ENCODE measurements at places on chromosomes 16 and 17. TPM values are rescaled to one million over a fixed set of nuclear protein-coding genes. Genes with fewer than 3 reads are reported as not detected.

Gene HSPB9
- total RNA-seq = not detected

Gene ADGRG3
- 0.95 TPM for total RNA-seq

Gene CLEC3A
- total RNA-seq = not detected

Gene MYH1
- total RNA-seq = not detected

Gene HASPIN
- 15.5 TPM for total RNA-seq

Gene ADAM11
- 1.2 TPM for total RNA-seq

Gene RILP
- 17.6 TPM for total RNA-seq

Gene NTN1
- total RNA-seq = 0.42 TPM

Gene MT1H
- not detected for total RNA-seq

Gene TMEM106A
- total RNA-seq = 0.94 TPM

Gene MYLK3
- not detected for total RNA-seq

Gene DNAH17
- total RNA-seq = 1.1 TPM

Gene TBC1D3H
- not detected for total RNA-seq

Gene CIBAR2
- not detected for total RNA-seq

Gene KCNJ16
- 0.21 TPM for total RNA-seq

Gene TBC1D3B
- 3.0 TPM for total RNA-seq

Gene MMP2
- total RNA-seq = 9.5 TPM

Gene ZG16
- total RNA-seq = not detected

Gene SOST
- total RNA-seq = not detected

Gene SF3B3
- 126 TPM for total RNA-seq

Gene TMEM114
- not detected for total RNA-seq

Gene FAM171A2
- 3.7 TPM for total RNA-seq

Gene GFAP
- 0.98 TPM for total RNA-seq

Gene RDM1
- total RNA-seq = 2.6 TPM

Gene TBC1D3C
- 0.07 TPM for total RNA-seq

Gene TP53TG3B
- total RNA-seq = not detected

Gene EFCAB13
- total RNA-seq = 2.6 TPM

Gene HNF1B
- 25.3 TPM for total RNA-seq

Gene CCL18
- total RNA-seq = not detected

Gene NOD2
- not detected for total RNA-seq

Gene CLDN9
- total RNA-seq = 0.29 TPM

Gene OR2C1
- total RNA-seq = not detected

Gene DPEP3
- total RNA-seq = not detected

Gene CRISPLD2
- total RNA-seq = 4.3 TPM

Gene ITGAD
- total RNA-seq = not detected

Gene LGALS9B
- total RNA-seq = not detected

Gene KRTAP4-3
- not detected for total RNA-seq

Gene HOXB9
- 7.2 TPM for total RNA-seq

Gene NTHL1
- 44.3 TPM for total RNA-seq

Gene NXPH3
- 0.50 TPM for total RNA-seq

Gene WSCD1
- total RNA-seq = 3.9 TPM

Gene GPR142
- not detected for total RNA-seq

Gene MYOCD
- total RNA-seq = 0.49 TPM

Gene C17orf113
- 0.73 TPM for total RNA-seq

Gene PYY
- total RNA-seq = not detected

Gene FTO
- 22.9 TPM for total RNA-seq

All from A549 treated with GW870086 at 1 μM for 4 hours (cell line).